ENCODE measurements at places on chromosomes 12 and 14. TPM values are rescaled to one million over a fixed set of nuclear protein-coding genes. Genes with fewer than 3 reads are reported as not detected.

- no peak for DNase-seq
Observed at GRCh38 chr14:58625438-58625837, 12.3 kb upstream of the DACT1 start.

DNA sequence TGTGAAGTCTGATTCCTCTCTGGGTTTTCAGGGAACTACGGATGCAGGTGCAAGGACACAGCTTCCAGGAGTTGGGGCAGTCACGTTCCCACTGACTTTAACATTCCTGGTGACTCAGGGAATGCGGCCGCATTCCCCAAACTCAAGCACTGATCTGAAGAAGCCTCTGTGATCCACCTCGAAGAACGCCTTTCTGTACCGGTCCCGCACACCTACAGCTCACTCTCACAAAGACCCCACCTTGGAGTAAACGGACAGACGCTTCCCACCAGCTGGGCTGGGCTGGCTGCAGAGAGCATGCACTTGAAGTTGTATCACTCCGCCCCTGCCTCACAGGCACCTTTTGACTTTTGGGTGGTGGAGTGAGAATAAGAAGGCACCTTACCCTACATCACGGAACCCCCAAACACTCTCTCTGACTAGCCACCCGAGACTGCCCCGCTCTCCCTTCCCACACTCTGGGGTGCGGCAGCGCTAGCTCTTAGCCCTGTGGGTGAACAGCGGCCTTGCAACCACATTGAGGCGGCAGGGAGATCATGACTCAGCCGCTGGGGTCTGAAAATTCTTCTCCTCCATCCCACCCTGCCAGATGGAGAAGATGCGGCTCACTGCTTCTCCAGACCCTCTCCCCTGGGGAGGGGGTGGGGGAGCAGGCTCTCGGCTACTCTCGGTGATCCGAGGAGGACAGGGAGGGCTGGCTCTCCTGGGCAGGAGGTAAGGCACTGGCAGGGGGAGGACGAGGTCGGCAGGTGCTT lies 23.7 kb upstream of the HDAC7 start:
- DNase-seq: no peak

- DNase-seq: no peak
Observed at GRCh38 chr12:22396735-22397134, 62.2 kb upstream of the ST8SIA1 start.

- no peak for DNase-seq
Observed at GRCh38 chr12:123041042-123041531, 60.6 kb downstream of the ARL6IP4 start.

- DNase-seq: no peak
Observed at GRCh38 chr12:88556213-88556774, 24.0 kb downstream of the KITLG start.

Gene TSPAN9
- 9.6 TPM for total RNA-seq

Gene GZMH
- not detected for total RNA-seq

DNA sequence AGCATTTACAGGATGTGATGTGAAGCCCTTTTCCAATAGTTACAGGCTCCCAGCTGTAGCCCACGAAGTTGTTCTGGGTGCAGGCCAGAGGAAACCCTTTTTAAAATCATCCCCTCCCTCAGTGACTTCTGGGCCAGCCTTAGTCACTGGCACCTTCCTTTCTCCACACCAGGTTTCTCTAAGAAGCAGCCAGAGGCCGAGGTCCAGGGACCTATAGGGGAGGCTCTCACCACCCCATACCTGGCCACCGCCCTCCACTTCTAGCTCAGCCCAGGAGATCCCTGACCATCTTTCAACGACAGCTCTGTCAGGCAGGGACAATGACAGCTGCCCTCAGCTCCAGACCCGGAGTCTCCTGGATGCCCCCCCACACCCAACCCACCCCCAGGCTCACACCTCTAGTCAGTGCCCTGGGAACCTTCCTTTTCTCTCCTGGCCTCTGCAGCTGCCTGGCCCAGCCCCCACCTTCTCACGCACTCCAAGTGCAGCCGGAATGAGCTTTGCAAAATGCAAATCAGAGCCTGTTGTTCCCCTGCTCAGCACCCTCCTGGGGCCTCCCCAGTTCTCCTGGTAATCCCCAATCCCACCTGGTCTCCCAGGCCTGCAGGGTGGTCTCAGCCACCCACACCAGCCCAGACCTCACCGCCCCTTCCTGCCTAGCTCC lies 46.7 kb downstream of the TESC start:
- DNase-seq: no peak

DNA sequence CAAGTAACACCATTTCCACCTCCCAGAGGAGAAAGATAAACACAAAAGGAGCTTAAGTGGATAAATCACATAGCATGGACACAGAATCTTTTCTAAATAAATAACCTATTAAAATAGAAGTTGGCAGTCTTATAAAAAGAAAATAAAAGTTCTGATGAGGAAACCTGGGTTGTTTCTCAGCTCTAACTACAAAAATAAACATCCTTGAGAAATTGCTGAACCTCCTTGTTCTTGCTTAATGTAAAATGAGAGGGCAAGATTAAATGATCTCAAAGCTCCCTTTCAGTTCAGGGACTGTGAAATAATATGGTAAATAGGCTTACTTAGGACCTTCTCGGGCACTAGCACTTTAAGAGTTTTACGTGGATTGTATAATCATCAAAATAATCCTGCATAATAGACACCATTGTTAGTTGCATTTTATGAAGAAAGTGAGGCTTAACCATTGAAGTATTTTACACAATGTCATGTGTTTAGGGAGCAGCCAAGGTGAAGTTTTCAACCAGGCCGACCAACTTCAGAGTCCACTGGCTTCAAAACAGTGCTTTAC lies 214.0 kb upstream of the NOVA1 start:
- no peak for DNase-seq

DNA sequence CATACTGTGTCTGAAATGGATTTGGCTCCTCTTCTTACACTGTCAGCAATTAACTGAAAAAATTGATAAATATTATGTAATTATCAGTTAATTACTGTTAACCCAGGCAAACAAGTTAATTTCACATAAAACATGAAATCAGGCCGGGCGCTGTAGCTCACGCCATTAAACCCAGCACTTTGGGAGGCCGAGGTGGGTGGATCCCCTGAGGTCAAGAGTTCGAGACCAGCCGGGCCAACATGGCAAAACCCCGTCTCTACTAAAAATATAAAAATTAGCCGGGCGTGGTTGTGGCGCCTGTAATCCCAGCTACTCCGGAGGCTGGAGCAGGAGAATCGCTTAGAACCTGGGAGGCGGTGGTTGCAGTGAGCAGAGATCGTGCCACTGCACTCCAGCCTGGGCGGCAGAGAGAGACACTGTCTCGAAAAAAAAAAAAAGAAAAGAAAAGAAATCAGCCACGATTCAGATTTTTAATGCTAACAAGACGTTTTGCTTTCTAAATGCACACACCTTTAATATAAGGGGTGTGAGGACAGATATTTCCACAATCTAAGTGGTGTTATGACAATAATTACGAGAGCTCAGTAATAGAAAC lies 473 bp upstream of the TMEM19 start:
- DNase-seq: no peak

- DNase-seq: no peak
Observed at GRCh38 chr12:42919691-42920090, 330.1 kb upstream of the PRICKLE1 start.

GRCh38 chr14:105212541-105213300 lies 31.6 kb upstream of the NUDT14 start:
- DNase-seq: no peak

GRCh38 chr12:49536526-49537071 lies 2.2 kb upstream of the KCNH3 start:
- DNase-seq: no peak

DNA sequence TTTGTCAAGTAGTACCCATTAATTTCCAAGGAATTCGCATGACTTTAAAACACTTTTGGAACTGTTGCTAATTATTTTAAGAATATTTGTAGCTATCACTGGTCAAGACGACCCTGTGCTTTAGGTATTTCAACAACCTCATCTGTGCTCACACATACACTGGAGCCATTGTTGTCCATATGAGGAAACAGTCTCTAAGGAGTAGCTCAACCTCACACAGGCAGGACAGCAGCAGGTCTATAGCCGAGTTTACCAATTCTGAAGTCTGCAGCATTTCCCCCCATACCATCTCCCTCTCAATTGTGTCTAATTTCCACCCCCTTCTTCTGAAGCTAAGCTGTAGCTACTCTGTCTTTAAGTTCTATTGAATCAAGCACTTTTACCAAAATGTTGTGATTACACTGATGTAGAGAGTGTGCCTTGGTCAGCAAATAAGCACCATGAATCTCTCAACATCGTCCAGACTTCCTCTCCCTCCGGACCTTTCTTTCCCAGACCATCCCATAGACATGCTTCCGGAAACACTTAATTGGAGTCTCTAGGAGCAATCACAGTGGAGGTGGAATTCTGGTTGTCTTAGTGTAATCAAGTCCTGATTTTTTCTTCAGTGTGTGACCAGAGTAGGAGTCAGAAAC lies 48.5 kb upstream of the NUAK1 start:
- no peak for DNase-seq

Gene DIO2
- total RNA-seq: 35.0 TPM

Gene PROX2
- total RNA-seq: not detected

Gene ASCL1
- total RNA-seq: not detected

Gene HNRNPA1
- 1,137 TPM for total RNA-seq

DNA sequence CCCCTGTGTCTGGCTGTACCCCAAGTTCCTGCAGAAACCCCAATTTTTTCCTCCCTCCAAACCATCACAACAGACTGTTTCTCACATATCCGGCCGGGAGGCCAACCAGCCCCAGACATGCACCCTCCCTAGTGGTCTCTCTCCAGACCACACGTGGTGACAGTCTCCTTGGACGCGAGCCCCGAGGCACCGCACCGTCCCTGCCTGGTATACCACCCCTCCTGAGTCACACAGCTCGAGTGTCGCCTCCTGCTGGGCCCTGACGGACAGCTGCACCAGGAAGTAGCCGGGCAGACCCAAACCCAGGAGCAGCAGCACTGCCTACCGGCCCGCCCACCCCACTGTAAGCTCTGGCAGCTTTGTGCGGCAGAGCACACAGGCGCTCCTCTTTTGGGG lies 97.4 kb downstream of the RFLNA start:
- peak; percentile 77 for DNase-seq

Gene GPRC5A
- total RNA-seq: 468 TPM

- DNase-seq: no peak
Observed at GRCh38 chr12:24820872-24821271, 128.0 kb downstream of the BCAT1 start.

- DNase-seq: no peak
Observed at GRCh38 chr12:12358528-12358927, 1.6 kb downstream of the BORCS5 start.

Gene NUP37
- 72.4 TPM for total RNA-seq

Gene TAS2R7
- total RNA-seq: not detected

GRCh38 chr14:36442824-36443241 lies 77.2 kb downstream of the NKX2-1 start:
- DNase-seq: no peak

DNA sequence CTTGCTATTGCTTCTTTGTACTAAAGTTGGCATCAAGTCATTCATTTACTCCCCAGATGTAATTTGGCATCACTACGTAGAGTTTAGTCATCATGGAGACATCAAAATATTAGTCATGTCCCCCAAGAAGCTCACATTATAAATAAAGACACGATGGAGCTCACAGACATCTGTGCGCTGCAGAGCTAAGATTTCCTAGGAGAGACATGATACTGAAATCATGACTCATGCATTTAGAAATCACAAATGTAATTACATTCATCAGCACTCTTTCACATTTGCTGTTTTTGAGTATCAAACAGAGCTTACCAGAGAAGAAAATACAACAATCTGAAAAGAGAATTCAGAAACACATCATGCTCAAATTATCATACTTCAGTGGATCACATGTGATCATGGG lies 169.8 kb downstream of the LRIG3 start:
- no peak for DNase-seq

- DNase-seq: peak; percentile 68
Observed at GRCh38 chr12:6697584-6698351, 2.8 kb downstream of the PIANP start.

GRCh38 chr14:22781301-22781991 lies 15.0 kb downstream of the OXA1L start:
- DNase-seq: no peak

DNA sequence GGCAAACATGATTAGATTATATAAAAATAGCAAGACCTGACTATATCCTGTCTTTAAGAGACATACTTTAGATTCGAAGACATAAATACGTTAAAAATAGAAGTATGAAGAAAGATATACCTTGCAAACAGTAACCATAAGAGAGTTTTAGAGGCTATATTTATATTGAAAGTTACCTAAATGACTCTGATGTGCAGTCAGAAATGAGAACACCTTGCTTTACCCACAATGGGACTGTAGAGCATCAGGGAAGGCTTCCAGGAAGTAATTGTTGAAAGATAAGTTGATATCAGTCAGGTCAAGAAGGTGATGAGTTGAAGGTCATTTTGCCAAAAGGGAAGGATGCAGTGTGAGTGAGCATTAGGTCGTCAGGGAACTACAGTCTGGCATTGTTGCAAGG lies 110.2 kb downstream of the NEDD1 start:
- no peak for DNase-seq

DNA sequence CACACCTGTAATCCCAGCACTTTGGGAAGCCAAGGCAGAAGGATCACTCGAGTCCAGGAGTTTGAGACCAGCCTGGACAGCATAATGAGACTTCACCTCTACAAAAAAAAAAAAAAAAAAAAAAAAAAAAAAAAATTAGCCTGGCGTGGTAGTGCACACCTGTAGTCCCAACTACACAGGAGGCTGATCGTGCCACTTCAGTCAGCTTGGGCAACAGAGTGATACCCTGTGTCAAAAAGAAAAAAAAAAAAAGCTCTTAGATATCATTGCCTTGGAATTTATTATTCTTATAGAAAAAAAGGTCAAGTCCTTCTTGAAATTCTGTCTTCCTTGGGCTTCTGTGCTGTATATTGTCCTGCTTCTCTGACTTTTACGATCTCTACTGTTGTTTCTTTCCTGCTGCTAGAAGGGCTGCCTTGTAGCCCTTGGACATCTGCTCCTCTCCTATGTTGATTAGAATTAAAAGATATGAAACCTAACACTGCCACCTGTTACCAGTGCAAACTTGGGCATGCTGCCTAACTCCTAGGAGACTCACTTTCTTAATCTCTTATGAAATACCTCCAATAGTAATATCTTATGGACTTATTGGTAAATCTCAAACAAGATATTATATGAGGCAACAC lies 5.7 kb downstream of the TMEM19 start:
- DNase-seq: no peak

GRCh38 chr12:132593938-132594358 lies 16.4 kb downstream of the LRCOL1 start:
- DNase-seq: peak; percentile 86

Gene PPFIA2
- total RNA-seq: not detected

- DNase-seq: no peak
Observed at GRCh38 chr12:112924986-112925385, 13.3 kb upstream of the OAS3 start.

Gene FAM186B
- 1.7 TPM for total RNA-seq

DNA sequence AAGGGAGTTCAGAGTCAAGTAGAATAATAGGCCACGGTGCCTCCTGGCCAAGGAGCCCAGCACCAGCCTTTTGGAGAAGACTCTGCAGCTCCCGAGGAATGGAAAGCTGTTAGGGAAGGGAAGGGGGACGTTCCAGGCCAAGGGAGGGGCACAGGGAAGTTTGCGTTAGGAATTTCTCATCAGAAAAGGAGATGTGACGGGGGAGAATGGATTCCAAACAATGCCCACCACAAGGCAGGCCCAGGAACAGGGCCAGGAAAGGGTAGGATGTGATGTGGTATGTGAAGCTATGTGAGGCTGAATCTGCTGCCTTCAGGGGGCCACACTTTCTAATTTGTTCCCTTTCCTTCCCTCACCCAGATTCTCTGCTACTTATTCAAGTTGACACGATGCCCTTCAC lies 46.0 kb downstream of the DGLUCY start:
- no peak for DNase-seq

Gene SYNDIG1L
- 0.52 TPM for total RNA-seq

All from PC-9 (cell line).